ENCODE measurements at places on chromosomes 12 and 14.
A peak's percentile ranks its signal among the peaks of the same experiment; 100 is the strongest.

DNA sequence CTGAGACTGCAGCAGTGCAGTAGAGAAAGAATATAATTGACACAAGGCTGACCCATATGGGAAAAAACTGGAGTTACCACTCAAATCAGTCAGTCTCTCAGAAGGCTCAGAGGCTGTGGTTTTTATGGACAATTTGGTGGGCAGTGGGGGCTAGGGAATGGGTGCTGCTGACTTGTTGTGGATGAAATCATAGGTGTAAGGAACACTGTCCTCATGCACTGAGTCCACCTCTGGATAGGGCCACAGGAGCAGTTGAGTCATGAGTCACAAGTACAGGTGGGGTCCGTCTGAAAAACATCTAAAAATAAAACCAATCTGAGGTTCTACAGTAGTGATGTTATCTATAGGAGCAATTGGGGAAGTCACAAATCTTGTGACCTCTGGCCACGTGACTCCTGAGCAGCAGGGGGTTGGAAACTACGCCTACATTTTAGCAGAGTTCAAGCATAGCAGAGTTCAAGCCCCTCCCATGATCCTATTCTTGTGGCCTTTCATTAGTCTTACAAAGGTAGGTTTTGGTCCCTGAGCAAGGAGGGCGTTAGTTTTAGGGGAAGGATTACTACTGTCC lies 18.1 kb upstream of the SGPP1 start:
- DNase-seq = no peak

GRCh38 chr14:22497671-22498093 lies 91.3 kb downstream of the DAD1 start:
- DNase-seq = no peak

DNA sequence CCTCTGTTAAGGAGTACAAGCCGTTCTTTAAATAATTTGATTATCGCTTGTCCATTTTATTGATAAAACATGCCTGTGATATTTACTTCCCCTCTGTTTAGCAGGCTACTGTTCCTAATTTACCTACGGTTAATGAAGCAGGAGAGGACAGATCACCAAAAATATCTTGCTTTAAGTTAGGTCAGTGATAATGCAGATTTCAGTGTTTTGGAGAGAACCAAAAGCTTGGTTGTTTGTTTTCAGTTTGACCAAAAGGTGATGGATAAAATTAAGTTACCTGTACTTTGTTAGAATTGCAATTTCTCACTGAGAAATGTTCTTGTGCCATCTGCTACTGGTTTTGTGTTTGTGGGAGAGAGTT lies 958 bp downstream of the SPATS2 start:
- DNase-seq = no peak

- no peak for DNase-seq
Measured at GRCh38 chr12:28065889-28066630, 93.5 kb upstream of the PTHLH start.

- no peak for DNase-seq
Measured at GRCh38 chr14:52352061-52352491, 38.0 kb downstream of the PTGER2 start.

DNA sequence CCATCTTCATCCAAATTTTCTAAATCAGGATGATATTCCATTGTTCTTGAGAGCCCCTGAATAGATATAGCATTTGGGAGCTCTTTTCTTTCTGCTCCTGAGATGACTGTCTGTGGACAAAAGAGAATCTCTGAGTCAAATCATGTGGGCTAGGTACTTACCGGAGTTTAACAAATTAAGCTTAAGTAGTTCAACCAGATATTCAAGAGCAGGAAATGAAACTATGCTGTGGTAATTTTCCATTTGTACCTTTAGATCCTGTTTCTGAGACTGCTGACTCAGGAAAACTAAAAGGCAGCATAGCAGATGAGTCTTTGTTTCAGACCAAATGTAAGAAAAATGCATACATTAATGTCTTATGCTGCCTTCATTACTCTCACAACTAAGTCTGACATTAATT lies at the start of gene CLEC7A:
Gene CLEC7A (minus strand): TSS at position 158 of the 400 bp plus-strand sequence. CDS start 117 bp downstream, at position 41.
- no peak for DNase-seq

GRCh38 chr12:39364196-39364595 lies 78.7 kb downstream of the KIF21A start:
- DNase-seq = no peak

GRCh38 chr12:120822832-120823503 lies 81.2 kb downstream of the SPPL3 start:
- no peak for DNase-seq

DNA sequence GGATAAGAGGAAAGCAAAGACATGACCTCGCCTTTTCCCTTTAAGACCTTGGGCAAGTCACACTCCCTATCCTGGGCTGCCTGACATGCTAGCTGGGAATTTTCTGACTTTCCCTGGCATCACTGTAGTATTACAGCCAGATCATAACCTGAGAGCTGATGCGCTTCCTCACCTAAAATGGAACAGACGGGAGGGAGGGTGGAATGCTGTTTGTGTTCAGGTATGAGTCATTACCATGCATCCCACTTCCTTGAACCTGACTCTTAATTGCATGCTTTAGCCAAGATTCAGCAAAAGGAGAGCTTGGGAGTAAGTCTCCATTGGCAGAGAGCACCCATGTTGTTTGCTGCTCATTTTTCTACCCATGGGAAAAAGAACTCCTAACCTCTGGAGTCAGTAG lies 156.5 kb downstream of the KCNK10 start:
- no peak for DNase-seq

GRCh38 chr14:74569387-74569786 lies 42.6 kb downstream of the LTBP2 start:
- DNase-seq = no peak

DNA sequence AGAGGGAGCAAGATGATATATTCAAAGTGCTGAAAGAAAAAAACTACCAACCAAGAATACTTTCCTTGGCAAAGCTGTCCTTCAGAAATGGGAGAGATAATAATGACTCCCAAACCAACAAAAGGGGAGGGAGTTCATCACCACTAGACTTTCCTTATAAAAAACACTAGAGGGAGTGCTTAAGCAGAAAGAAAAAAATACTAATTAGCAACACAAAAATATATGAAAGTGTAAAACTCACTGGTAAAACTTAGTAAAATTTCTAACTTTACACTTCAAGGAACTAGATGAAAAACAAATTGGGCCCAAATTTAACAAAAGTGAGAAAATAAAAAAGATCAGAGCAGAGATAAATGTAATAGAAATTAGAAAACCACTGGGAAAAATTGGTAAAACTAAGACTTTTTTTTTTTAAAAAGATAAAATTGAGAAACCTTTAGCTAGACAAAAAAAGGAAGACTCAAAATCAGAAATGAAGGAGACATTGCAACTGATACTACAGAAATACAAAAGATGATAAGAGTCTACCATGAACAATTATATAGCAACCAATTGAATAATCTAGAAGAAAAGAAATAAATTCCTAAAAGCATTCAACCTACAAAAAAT lies 60.4 kb upstream of the FAR2 start:
- no peak for DNase-seq

GRCh38 chr14:30573226-30573814 lies 14.4 kb downstream of the G2E3 start:
- no peak for DNase-seq

GRCh38 chr12:92624236-92624635 lies 78.6 kb upstream of the PLEKHG7 start:
- no peak for DNase-seq

DNA sequence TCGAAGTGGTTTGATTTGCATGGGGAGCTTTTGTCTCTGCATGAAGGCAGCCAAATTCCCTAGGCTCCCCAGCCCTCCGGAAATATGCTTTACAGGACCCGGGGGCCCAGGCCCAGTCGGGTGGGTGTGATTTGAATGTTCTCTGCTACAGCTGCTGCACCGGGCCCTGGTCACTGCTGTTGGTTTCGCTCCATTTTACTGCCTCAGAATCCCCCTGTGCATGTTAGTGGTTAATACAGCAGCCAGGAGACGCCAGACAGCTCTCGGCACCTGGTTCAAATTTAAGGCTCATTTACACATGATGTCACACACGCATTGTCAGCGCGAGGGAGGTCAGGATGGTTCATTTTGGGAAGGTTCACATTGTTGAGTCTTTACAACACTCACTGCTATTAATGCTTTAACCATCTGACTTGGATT lies 99.6 kb downstream of the SLC38A6 start:
- DNase-seq = peak; percentile 88

DNA sequence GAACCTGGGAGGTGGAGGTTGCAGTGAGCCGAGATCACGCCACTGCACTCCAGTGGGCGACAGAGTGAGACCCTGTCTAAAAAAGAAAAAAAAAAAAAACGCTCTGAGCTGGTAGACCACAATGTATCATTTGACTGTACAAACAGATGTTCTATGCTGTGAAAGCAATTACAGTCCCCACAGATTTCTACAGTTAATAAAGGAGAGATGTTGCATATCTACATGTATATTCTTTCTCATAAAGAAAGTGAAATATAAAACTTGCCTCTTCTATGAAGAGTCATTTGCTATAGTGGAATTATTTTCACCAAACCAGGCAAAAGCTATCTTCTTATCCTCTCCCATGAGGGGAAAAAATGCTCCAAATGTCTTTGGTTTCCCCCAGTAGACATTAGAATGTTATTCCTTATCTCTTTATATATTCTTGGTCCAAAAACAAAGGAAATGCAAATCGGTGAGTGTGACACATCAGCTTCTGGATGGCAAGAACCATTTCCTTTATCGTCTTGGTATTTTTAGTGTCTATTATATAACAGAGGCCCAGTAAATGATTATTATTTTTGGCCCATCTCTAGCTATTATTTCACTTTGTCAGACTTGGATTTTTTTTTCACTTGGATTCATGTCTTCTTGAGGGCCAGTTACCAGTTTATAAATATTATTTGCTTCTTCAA lies 230.4 kb downstream of the SSPN start:
- DNase-seq = no peak

GRCh38 chr14:32258336-32258993 lies 55.4 kb upstream of the RNU6-8 start:
- DNase-seq = no peak

- DNase-seq = no peak
Measured at GRCh38 chr12:116539361-116539771, 19.8 kb upstream of the MAP1LC3B2 start.

GRCh38 chr14:79418649-79419415 lies 792.5 kb downstream of the DIO2 start:
- no peak for DNase-seq

DNA sequence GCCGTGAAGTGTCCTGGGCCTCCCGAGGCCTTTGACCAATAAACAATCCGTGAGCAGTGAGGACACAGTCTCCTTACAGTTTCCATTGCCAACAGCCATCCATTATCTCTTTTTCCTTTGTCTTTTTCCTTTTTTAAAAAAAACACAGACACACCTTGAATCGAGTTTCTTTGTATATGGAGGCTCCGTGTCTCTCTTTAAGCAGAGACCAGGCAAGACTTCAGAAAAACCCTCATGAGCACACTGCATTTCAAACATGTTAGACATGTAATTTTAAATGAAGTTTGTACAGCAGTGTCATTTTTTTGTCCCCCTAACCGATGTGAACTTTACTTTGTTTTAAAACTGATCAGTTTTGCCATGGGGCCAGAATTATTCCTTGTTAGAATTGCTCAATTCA lies 111.1 kb downstream of the SPTSSA start:
- no peak for DNase-seq

- DNase-seq = no peak
Measured at GRCh38 chr12:122688291-122688690, 14.9 kb downstream of the HCAR2 start.

GRCh38 chr12:25386831-25387731 lies 136.4 kb upstream of the KRAS start:
- DNase-seq = peak; percentile 76

- no peak for DNase-seq
Measured at GRCh38 chr12:113659416-113659815, 187.7 kb upstream of the LHX5 start.

DNA sequence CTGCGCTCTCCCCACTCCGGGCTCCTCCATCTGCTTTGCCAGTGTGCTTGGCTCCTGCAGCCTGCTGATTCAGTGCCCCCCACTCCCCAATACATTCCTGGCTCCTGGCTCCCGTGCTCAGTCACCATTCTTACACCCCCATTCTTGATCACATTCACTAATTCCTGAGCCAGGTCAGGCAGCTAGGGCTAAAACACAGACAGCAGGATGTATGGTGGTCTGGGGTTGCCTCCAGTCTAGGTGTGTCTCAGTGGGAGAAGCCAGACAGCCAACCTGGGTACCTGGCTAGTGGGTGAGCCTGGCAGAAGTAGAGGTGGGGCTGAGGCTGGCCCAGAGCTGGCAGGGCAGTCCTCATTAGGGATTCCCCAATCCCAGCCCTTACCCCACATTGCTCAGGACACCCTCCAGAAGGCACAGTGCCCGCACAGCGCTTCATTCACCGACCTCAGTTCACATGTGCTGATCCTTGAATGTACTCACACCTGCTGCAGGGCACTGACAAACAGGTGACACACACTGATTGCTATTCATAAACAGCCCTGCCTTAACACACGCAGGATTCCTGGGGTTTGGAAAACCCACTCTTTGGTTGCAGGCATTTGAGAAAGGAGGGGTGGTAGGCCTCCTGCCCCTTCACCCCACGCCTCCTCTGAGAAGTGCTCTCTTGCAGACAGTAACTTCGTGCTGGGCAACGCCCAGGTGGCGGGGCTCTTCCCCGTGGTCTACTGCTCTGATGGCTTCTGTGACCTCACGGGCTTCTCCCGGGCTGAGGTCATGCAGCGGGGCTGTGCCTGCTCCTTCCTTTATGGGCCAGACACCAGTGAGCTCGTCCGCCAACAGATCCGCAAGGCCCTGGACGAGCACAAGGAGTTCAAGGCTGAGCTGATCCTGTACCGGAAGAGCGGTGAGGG lies 1.7 kb downstream of the KCNH3 start:
- no peak for DNase-seq

DNA sequence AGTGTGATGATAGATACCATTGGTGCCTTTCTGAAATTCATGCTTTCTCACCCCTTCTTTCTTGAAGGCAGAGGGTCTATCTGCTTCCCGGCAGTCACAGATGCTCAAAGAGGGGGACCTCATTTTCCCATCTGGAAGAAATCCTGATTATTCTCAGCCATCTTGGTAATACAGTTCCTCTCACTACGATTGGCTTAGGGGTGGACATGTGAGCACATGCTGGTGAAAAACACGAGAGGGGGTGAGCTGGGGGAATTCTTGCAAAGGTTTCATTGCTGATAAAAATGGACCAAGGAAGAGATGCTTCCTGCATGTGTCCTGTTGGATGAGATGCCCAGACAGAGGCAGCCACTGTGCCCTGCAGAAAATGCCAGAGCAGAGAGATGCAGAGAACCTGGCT lies 13.8 kb upstream of the SCARB1 start:
- DNase-seq = no peak

DNA sequence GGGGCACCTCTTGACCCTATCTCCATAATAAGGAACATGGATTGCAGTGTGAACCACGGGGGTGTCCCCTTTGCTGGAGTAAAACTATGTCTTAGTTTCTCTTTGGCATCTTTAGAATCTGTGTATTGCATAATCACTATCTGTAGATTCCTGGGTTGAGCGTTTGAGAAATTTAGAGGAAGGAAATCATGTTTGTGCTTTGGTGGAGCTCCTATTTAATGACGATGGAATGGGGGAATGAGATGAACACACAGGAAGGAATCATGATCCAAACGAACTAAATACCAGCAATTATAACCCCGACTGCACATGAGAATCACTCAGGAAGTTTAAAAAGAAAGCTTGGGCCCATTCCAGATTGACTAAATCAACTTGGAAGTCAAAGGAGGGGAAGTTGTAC lies 1.3 kb upstream of the MYG1 start:
- peak; percentile 87 for DNase-seq

All from AG09319 (cell line).